NCI-H1694 (cell line): ENCODE measurements at places on chromosomes 3 and 15.

DNA sequence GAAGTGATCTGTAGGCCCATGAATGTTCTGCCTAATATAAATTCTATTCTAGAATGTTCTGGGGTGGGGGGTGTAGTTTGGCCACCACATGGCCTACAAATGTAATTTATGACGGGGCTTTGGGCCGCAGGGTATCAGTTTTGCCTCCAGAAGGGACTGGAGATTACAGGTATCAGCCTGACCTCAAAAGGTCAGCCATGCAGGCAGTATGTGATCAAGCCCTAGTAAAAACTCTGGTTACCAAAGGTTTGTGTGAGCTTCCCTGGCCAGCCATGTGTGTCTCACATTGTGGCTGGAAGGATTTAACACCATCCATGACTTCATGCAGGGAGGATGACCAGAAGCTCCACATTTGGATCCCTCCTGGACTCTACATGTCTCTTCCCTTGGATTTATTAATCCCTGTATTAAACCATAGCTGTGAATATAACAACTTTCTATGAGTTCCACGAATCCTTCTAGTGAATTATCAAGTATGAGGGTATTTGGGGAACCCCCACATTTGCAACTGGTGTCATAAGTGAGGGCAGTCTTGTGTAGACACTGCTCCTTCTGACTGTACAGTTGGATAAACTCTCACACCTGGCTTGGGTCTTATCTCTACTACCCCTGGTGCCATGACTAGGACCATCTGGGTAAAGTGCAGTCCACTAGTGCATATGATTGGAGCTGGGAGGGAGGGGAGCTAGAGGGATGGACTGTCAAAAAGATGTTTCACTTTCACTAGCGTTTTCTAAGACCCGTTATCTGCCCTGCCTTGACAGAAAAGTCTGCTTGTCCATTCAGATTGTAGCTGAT lies 50.0 kb upstream of the RFX7 start:
- DNase-seq, result no peak

GRCh38 chr15:101018450-101018849 lies 99.3 kb downstream of the LRRK1 start:
- no peak for DNase-seq

DNA sequence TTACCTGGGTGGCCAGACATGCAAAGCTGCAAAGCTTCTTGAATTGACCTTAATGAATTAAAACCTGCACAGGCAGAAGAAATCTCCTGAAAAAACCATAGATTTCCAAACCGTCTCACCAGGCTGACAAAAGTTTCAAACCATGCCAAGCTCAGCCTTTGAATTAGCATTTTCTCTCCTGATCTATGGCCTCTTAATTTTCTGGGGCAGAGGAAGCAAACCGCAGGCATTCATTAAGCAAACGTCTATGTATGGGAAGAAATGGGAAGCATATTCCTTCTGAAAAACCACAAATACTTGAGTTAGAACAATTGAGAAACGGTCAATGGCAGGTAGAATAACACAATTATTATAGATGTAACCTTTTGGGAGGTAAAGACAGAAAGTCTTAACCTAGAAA lies 500.2 kb upstream of the NR2F2 start:
- DNase-seq, result no peak

- no peak for DNase-seq
These were observed 26.9 kb downstream of the ZXDC start for GRCh38 chr3:126448893-126449180.
